Stimulated activated CD8-positive, alpha-beta memory T cell treated with anti-CD3 and anti-CD28 coated beads, Interleukin-15, amount 100 ng/mL, for 1 hour (primary cell): ENCODE measurements at places on chromosomes 2 and 18.

GRCh38 chr18:9249254-9249653 lies 85.3 kb upstream of the TWSG1 start:
- no peak for DNase-seq

- DNase-seq, result no peak
These were observed 59.1 kb downstream of the SLC9A2 start for GRCh38 chr2:102678442-102678841.

- DNase-seq, result no peak
These were observed 810.5 kb downstream of the SLC4A3 start for GRCh38 chr2:220437938-220438337.

- DNase-seq, result no peak
These were observed 94.6 kb downstream of the LCLAT1 start for GRCh38 chr2:30541680-30542079.

- DNase-seq, result no peak
These were observed 170.9 kb downstream of the ZNF521 start for GRCh38 chr18:25180973-25181548.

DNA sequence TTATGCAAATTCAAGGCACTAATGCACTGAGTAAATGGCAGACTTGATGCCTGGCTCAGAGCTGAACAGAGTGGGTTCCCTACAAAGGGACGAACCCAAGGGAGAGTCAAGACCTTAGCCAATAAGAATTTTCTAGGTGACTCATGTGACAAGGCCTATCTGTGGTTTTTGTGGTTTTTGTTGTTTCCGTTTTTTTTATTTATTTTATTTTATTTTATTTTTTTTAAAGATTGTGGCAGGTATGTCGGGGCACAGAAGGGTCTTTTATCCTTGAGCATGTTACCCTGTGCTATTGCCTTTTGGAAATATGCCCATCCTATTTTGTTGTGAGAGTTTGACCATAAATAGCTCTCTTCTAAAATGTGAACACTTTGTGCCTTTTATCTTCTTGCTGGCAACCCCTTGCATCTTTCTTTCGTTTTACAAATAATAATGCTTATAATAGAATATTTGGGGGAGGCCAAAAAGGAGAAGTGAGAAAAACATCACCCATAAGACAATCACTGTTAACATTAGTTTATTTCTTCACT lies 113.4 kb upstream of the AQP4 start:
- DNase-seq, result no peak

DNA sequence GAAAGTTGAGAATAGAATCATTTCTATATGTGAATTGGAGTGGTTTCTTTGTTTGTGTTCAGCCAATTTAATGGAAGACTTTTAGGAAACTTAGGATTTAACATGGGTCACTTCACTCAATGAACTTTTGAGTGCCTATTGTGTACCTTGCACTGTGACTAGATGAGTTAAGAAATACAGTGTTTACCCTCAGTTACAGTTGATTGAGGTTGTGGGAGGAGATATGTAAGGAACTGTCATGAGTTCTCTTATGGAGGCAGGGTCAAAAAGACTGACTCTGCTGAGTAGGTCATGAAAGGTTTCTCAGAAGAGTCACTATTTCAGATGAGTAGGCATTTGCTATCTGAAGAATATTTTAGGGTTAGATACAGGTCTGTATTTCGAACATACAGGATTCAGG lies 98.6 kb downstream of the RAB3GAP1 start:
- DNase-seq, result no peak

- DNase-seq, result no peak
These were observed 737.2 kb upstream of the RAB6C start for GRCh38 chr2:129242269-129242668.

- DNase-seq, result no peak
These were observed 215.9 kb upstream of the FBXO11 start for GRCh38 chr2:48122166-48122565.

DNA sequence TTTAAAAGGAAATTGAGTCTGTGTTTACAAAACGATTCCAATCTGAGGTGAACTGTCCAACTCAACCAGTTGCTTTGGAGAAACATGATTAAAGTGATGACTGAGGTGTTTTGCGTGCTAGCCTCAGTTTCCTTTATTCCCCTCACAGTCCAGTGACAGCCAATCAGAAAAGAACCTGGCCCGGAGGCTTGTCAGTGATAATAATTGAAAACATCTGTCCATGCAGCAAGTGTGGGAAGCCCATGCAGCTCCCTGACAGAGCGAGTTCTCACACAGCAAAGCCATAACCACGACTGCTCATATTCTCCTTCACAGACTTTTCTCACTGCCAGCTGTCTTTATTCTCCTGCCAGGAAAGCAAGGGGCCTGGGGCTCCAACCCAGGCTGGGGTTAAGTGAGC lies 613.4 kb downstream of the ARHGAP15 start:
- no peak for DNase-seq

DNA sequence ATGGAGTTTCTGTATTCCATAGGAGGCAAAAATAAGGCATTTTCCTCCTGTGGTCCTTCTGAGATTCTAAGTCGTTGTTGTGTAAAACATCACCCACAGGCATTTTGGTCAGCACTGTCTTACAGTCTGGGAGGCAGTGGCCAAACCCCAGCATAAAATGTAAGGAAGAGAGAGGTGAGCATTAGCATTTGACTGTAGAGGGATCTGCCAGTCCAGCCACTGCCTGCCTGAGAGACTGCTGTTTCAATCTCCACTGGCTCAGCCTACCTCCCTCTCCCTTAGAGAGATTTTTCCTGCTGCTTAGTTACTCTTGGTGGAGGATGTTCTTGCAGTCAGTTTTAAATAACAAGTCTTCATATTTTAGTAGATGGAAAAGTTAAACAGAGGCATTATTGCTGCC lies 77.0 kb downstream of the ARHGEF33 start:
- no peak for DNase-seq

- no peak for DNase-seq
These were observed 70.6 kb upstream of the ITGB6 start for GRCh38 chr2:160270571-160271113.

- DNase-seq, result no peak
These were observed 108.2 kb downstream of the GAREM1 start for GRCh38 chr18:32362484-32362883.

DNA sequence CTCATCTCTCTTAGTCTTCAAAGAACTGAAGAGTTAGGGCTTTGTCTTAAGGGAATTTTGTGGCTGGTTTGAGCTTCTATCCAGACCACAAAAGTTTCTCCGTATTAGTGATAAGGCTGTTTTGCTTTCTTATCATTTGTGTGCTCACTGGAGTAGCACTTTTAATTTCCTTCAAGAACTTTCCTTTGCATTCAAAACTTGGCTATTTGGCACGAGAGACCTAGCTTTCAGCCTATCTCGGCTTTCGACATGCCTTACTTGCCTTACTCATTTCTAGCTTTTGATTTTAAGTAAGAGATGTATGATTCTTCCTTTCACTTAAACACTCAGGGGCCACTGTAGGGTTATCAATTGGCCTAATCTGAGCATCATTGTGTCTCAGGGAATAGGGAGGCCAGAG lies 29.9 kb downstream of the HDHD2 start:
- DNase-seq, result no peak

- DNase-seq, result no peak
These were observed 143.6 kb upstream of the DAPL1 start for GRCh38 chr2:158651358-158652057.

DNA sequence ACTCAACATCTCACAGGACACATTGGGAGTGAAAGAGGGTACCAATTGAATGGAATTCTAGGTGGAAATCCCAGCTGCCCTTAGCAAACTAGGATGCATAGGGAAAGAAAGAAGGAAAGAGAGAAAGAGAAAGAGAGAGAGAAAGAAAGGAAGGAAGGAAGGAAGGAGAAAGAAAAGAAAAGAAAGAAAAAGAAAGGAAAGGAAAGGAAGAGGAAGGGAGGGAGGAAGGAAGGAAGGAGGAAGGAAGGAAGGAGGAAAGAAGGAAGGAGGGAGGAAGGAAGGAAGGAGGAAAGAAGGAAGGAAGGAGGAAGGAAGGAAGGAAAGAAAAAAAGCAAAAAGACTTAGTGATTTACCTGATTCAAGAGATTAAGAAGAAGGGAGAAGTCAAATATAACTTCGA lies 143.9 kb downstream of the SS18 start:
- DNase-seq, result no peak

GRCh38 chr2:161913865-161914264 lies 160.2 kb downstream of the DPP4 start:
- no peak for DNase-seq

DNA sequence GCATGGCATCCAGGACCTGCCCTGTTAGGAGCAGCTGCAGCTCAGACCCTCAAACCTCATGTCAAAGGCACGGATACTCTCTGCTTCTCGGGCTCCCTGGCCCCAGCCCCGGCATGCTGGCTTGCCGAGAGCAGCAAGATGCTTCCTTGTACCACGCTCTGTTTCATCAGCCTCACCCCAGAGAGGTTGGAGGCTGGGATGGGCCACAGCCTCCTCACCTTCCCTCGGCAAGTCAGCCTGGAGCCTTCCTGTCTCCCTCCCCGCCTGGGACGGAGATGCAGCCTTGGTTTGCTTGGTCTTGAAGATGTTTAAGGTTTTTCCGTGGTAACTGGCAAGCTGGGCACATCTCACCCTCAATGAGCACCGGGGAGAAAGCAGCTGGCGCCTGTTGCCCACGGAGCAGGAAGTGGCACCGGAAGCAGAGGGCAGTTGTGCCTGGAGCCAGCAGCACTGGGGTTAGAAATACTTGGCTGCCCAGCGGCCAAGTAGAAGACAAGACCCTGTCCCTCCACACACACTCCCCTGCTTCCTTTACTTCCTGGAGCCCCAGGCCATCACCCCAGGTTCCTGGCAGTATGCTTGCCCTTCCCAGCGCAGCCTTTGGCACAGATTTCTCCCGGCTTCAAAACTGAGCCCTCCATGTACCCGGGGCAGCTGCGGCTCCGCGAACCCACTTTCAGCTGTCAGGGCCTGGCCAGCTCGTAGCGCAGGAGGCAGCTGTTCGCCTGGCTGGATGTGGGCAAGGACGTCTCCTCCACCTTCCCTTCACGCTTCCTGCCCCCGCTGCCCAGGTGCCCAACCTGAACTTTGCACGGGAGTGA lies 17.4 kb downstream of the FBLN7 start:
- DNase-seq, result no peak

GRCh38 chr18:23661735-23662308 lies 889 bp downstream of the ANKRD29 start:
- DNase-seq, result no peak

GRCh38 chr2:216761133-216761532 lies 65.8 kb upstream of the IGFBP5 start:
- DNase-seq, result no peak

- no peak for DNase-seq
These were observed 25.9 kb downstream of the BABAM2 start for GRCh38 chr2:27916293-27916995.

DNA sequence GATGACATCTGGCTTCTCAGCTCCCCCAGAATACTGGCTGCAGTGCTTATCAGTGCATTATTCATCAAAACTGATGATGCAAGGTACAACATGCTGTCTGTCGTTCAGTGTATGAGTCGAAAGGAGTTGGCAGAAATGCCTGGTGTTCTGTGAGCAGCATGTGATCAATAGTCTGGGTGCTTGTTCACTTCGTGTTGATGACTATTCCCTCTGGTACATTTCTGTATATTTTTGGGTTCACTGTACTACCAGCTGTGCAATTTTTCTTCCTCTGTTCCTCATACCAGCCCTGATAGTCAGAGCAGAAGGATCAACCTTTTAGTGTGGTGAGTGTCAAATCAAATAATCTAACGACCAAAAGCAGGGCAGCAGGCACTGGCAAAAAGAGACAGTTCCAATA lies 59.0 kb upstream of the KLHL14 start:
- no peak for DNase-seq

GRCh38 chr18:76757335-76757734 lies 65.0 kb upstream of the ZNF236 start:
- no peak for DNase-seq

DNA sequence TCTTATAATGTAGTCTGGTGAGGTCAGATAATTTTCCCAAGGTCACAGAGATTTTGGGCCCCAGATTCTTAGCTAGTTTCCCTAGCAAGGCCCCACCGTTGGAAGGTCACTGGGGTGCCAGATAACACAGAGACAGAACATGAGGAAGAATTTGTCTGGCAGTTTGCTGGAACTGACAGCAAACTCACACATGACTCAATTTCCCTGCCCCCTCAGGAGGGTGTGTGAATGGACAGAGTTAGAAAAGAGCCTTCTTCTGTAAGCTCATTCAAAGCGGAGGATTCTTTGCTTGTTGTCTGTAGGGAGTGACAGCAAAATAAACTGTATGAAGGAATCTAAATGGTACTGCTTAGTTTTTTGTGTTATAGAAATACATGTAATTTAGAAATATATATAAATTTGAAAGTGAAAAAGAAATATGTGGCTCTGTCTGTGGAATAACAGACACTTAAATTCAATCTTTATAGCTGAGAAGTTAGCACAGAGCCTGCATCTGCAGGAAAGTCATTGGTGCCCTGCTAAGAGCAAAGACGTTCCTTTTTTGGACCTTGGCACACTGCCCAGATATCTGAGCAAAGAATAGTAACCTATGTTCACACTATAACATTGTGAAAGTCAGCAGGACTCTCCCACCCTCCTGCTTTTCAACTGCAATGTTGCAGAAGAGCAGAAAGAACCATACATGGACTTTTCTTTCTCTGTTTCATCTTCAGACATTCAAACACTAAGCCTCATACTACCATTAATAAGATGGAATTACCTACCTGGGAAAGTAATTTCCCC lies 2.1 kb downstream of the MDH1 start:
- no peak for DNase-seq

DNA sequence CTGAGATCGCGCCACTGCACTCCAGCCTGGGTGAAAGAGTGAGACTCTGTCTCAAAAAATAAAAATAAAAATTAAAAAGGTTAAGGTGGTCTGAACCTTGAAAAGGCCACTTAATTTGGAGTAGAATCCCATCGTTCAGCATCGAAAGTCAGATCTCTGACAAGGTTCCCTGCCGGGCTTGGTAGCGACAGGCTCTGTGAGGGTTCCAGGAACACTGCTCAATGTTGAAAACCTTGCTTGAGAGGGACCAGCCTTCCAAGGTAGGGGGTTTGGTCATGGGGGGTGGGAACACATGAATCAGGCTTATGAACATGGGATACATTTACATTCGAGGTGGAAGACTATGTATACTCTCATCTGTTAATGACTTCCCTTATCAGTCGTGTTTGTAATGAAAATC lies 232.2 kb downstream of the FHOD3 start:
- DNase-seq, result no peak

DNA sequence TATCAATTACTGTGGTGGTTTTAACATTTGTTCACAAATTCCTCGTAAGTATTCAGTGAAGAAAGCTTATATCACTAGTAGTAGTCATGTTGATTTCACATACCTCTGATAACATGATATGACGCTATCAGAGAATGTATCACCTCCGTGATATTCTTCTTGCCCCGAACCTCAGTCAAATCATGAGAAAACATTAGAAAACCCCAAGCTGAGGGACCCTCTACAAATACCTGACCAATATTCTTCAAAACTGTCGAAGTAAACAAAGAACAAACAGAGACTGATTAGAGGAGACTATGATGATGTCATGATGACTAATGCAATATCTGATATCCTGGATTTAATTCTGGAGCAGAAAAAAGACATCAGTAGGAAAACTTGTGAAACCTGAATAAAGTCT lies 85.6 kb upstream of the SPOPL start:
- no peak for DNase-seq
